ENCODE measurements at places on chromosomes 1 and 21. TPM values are rescaled to one million over a fixed set of nuclear protein-coding genes. Genes with fewer than 3 reads are reported as not detected.

DNA sequence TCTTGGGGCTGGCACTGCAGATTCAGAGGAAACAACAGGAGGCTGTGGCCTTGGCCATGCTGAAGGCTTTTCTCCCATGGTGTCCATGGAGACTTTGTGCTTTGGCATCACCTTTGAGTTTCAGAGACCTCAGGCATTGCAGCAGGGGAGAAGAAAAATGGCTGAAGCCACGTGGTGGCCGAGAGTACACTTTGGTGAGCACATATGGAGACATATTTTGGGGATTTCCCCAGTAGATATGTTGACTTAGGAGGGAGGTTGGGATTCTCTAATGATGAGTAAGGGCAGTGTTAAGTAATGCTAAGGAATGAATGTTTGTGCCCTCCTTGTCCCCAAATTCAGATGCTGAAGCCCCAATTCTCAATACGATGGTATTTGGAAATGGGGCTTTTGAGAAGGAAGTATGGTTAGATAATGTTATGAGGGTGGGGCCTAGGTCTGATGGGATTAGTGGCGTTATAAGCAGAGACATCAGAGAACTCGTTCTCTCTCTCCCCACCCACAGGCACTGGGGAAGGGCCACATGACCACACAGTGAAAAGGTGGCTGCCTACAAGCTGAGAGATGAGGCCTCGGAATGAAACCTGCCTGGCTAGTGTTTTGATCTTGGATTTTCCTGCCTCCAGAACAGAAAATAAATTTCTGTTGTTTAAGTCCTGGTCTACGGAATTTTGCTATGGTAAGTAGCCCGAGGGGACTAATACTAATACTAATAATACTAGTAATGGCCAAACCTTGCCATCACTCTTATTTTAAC lies 98.6 kb downstream of the TBX19 start:
- no peak for DNase-seq

DNA sequence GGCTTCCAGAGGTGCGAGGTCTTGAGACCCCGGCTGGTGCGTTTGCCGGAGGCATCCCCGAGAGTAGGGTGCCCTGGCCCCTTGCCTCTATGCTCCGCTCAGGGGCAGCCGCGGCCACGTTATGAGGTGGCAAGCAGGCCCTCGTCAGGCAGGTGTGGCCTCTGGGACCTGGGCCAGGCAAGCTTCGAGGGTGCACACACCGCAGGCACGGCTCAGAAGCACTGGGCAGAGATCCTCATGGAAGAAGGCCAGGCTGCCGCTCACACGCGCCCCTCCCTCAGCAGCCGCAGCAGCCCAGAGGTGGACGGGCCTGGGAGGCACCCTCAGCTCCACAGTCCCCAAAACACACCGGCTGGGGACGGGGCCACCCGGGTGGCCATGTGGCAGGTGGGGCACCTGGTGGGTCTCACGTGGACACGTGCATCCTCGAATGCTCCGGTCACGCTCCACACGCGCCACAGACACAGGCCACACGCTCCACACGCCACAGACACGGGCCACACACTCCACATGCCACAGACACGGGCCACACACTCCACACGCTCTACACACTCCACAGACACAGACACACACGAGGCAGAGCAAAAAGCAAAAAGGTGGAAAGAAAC lies 6.5 kb downstream of the SDF4 start:
- no peak for DNase-seq

GRCh38 chr21:38958940-38959691 lies 153.4 kb downstream of the ETS2 start:
- no peak for DNase-seq

The SLFNL1 gene
- 0.22 TPM for polyA plus RNA-seq

All from right renal cortex interstitium (tissue), 3 donors.